CD4-positive, alpha-beta memory T cell (primary cell): ENCODE measurements at places on chromosomes 5 and 9.

- peak; percentile 19 for DNase-seq
Measured at GRCh38 chr5:80973027-80973426, 12.9 kb downstream of the RASGRF2 start.

GRCh38 chr9:136059851-136060670 is 35.0 kb downstream of the NACC2 start:
- DNase-seq = no peak

GRCh38 chr9:70574151-70574837 is 159.8 kb upstream of the KLF9 start:
- DNase-seq = no peak

GRCh38 chr5:10509575-10509974 is 54.3 kb upstream of the ANKRD33B start:
- no peak for DNase-seq

GRCh38 chr9:14212697-14213420 is 101.1 kb downstream of the NFIB start:
- DNase-seq = no peak
